ENCODE measurements at places on chromosomes 5 and 9.
A peak's percentile ranks its signal among the peaks of the same experiment; 100 is the strongest.

- peak; percentile 82 for DNase-seq
Observed at GRCh38 chr5:74149395-74149794, 491.1 kb downstream of the ENC1 start.

- DNase-seq = no peak
Observed at GRCh38 chr9:15137089-15137488, 169.9 kb downstream of the TTC39B start.

DNA sequence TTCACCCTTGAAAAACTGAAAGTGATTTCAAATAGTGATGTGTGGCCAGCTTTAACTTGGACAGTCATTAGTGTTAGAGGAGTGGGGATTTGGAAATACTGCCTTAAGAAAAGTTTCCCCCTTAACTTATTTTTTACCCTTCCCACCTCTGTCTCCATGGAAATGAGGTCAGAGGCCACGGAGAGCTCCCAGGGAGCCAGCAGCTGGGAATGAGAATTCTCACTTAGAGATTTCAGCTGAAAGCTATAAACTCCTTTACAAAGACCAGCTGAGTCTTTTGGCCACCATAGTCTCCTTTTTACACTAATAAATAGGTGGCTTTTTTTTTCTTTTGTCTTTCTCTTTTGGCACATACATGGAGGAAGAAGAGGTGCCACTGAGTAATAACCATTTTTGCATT, 45.7 kb upstream of the PIK3R1 start:
- no peak for DNase-seq

GRCh38 chr5:181099602-181100086, 31.3 kb downstream of the OR2V1 start:
- no peak for DNase-seq

GRCh38 chr5:16515532-16515931, 49.9 kb upstream of the ZNF622 start:
- DNase-seq = no peak

DNA sequence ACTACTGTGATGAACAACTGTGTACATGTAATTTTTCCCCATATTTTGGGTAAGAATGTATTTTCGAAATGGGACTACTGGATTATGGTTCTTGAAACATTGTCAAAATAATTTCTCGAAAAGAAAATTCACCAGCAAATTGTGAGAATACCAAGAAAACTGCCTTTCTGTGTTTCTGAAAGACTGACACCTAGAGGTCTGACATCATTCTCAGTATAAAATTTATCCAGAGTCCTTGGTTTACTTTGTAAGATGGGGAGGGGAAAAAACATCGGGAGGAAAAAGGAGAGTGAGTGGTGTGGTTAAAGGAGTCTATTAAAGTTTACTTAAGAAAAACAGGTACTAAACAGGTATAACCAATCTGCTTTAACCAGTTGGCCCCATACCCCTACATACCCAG, 149.2 kb downstream of the CEP120 start:
- no peak for DNase-seq

DNA sequence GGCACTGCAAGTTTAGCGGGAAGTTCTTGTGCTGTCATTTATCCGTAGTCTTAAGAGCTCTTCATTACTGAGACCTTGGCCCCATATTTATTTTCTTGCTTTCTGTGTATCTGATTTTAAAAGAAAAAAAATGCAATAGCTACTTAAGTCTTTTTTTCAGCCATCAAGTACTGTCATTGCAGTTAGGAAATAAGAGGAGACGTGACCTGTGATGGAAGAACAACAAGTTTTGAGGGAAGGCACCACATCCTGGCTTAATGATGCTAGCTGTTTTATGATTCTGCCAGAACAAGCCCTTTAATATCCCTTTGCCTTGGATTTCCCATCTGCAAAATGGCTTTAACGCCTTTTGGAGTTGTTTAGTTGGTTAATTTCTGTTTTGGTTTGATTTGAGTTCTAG, 3.8 kb downstream of the RGMB start:
- DNase-seq = no peak

DNA sequence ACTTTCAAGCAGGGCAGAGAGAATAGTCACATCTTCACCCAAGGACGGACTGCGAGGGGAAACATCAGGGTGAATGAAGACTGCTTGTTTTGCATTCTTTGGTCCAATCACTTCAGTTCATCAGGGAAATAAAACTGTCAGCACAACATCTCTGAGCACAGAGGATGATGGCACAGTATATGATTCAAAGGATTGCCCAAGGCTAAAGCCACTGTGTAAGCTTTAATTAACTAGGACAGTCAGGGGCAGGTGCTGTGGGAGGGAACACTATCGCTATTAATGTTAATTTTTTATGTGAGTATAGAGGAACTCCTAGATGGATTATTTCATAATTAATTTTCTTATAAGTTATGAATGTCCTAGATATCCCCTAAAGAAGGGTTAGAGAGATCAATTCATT, 112.1 kb downstream of the BASP1 start:
- DNase-seq = no peak

DNA sequence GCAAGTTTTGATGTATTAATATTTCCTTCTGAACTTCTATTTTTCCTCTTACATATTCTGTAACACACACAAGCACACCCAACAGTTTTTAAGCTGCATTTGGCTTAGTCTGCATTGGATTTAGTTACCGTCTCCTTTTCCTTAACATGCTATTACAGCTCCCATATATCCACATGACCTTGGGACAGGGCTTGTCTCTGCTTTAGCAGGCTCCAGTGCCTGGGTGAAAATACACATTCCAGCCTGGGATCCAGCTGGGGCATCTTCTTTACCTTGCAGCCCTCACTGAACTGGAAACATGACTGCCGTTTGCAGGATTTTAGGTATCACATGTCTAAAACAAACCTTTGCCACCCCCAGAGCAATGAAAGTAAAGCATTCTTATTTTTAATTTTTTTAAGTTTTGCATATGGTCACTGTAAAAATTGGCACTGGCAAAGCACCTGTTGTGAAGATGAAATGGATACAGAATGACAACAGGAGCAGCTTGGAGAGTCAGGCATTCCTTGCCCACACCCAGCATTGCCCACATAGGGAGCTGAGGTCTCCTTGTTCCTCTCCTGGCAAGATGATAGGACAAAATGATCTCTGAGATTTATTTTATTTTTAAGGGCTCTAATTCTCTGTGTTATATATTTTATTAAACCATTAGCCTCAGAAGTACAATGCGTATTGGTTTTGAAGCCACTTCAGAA, 4.0 kb downstream of the GADD45G start:
- no peak for DNase-seq

DNA sequence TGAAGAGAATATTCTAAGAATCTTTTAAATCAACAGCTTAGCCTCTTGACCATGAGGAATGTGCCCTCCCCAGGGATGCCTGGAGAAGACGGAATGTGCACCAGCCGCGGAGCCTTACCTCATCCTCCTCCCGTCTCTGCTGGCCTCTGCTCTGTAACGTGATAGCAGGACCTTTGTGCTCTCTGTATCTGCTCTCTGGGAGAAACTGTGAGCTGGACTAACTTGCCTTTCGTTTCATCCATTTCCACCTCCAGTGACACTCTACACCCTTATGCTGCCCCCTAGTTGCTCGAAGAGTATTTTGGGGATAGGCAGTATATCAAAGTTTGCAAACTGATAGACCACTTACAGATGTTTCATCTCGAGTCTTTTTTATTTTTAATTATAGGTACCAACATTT, 141.4 kb downstream of the NPR3 start:
- DNase-seq = peak; percentile 95

DNA sequence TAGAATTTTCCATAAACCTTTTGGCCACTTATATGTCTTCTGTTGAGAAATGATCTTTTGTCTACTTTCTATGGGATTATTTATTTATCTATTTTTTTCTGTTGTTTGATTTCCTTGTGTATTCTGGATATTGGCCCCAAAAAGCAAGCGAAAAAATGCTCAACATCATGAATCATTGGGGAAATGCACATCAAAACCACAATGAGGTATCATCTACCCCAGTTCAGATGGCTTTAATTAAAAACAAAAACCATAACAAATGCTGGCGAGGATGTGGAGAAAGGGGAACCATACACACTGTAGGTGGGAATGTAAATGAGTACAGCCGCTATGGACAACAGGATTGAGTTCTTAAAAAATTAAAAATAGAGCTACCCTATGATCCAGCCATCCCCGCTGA, 125.0 kb upstream of the LPCAT1 start:
- DNase-seq = peak; percentile 66

GRCh38 chr9:129497813-129498450, 123.0 kb downstream of the C9orf50 start:
- no peak for DNase-seq

DNA sequence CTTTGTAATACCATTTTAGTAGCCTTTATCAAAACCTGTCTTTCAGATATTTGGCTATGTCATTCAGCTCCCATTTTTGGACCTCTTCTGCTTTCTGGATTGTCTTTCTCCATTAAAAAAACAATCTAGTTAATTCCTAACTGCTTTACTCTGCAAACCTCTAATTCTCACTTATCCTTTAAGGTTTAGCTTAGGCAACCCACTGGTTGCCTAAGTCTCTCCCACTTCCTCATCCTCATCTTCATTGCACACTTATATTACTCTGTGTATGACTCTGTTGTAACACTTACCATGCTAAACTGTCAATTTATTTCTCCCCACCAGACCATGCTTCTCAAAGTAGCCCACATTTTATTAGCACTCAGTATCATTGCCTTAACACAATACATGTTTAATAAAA, 205.0 kb upstream of the DMRTA1 start:
- no peak for DNase-seq

GRCh38 chr5:107570805-107571531, 99.8 kb downstream of the EFNA5 start:
- DNase-seq = no peak

DNA sequence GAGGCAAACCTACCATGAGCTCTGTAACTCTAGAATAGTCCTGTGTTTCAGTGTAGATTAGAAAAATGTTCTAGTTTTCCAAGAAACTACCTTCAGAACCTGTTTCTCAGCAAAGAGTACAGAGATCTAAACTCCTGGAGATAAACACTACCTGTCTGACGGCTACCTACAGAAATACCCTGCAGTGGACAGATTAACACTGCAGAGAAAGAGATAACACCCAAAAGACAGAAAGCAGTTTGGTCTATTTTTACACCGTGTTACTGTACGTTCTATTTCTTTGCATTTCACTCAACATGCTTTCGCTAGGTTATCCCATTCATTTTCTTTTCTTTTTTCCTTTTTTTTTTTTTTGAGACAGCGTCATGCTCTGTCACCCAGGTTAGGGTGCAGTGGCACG, 11.6 kb downstream of the SCAI start:
- no peak for DNase-seq
